Right ventricle myocardium superior (tissue), 1 donor: ENCODE measurements at places on chromosomes 1 and 21. TPM values are rescaled to one million over a fixed set of nuclear protein-coding genes. Genes with fewer than 3 reads are reported as not detected.

DNA sequence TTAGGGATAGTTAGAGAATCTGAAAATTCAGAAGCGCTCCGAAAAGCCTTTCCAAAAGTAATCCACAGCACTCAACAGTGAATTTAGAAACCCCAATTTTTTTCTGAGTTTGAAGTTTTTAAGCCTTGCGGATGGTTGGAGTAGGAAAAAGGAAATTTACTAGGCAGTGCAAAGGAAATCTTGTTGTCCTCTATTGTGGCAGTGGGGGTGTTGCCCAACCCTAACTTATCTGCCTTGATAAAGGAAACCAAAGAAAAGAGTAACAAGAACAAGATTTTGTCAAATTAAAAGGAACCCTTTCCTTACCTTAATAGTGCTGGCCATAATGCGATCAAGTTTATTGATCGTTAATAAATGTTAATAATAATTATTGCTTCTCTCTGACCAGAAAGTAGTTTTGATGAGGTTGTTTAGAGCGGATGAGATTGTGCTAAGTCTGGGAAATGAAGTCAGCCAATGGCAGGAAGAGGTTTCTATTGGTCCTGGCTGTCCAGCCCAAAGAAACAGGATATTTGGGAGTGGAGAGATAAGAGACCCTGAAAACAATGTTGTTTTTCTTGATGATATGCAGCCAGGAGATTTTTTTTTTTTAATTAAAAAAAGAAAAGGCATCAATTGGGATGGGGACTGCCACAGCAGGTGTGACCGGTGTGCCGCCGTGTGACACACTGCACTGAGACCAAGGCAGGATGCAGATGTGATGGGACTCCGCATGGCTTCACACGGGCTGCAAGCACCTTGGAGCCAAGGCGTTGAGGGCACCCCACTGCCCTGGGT, at the start of gene ERG:
Gene ERG (minus strand): TSS at position 421 of the 777 bp plus-strand sequence. CDS start 97 bp downstream, at position 324.
- peak; percentile 58 for DNase-seq

DNA sequence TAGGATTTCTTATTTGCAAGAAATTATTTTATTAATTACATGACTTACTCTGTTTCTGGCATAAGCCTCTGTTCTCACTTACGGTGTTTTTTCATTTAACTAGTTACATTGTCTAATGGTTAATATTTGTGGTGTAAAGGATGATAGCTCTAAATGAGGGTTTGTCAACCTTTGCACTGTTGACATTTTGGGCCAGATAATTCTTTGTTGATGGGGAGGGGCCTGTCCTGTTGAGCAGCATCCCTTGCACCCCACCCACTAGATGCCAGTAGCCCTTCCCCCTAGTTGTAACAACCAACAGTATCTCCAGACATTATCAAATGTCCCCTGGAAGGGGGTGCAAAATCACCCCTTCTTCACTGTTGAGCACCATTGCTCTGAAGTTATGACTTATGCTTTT, 83.6 kb upstream of the SLC44A3 start:
- DNase-seq = no peak

- no peak for DNase-seq
Measured at GRCh38 chr1:215156232-215156631, 73.7 kb downstream of the KCNK2 start.

DNA sequence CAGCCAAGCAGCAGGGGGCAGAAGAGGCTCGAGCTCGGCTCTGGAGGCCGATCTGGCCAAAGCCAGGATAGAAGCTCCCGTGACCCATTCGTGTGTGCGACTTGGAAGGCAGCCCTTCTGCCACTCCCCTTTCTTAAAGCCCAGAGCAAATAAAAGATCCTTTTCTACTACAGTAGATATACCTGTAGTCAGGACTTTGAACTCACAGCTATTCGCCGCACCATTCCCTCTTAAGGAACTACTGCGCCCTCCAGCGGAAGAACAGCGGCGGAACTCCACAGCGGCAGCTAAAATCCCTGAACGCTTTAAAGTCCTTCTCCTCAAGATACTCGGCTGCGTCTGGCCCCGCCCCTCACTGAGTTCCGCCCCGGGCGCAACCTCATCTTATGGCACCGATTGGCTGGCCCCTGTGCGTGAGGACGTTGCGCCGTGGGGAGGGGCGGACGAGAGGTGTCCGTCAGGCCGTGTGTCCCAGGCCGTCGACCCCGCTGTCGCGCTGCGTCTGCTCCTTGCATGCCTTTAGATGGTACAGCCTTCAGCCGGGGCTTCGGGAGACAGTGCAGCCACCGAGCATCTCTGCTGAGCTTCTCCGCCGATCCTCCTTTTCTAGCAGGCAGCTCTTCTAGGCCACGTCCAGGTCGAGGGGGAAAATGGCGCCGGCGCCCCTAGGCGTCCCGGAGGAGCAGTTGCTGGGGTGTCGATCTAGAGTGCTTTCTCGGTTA, at the start of gene LRIG2:
Gene LRIG2 (plus strand): TSS at position 442 of the 722 bp plus-strand sequence. CDS start 209 bp downstream, at position 651.
- DNase-seq = peak; percentile 100

DNA sequence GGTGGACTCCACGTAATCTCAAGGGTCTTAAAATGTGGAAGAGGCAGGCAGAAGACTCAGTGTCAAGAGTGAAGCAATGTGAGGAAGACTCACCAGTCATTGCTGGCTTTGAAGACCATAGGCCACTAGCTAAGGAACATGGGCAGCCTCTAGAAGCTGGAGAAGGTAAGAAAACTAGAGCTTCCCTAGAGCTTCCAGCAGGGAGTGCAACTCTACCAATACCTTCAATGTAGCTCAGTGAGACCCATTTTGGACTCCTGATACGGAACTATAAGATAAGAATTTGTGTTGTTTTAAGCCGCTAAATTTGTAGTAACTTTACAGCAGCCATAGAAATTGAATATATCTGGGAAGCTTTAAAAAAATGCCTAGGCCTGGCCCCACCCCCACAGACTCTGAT, 18.9 kb downstream of the METTL13 start:
- no peak for DNase-seq

DNA sequence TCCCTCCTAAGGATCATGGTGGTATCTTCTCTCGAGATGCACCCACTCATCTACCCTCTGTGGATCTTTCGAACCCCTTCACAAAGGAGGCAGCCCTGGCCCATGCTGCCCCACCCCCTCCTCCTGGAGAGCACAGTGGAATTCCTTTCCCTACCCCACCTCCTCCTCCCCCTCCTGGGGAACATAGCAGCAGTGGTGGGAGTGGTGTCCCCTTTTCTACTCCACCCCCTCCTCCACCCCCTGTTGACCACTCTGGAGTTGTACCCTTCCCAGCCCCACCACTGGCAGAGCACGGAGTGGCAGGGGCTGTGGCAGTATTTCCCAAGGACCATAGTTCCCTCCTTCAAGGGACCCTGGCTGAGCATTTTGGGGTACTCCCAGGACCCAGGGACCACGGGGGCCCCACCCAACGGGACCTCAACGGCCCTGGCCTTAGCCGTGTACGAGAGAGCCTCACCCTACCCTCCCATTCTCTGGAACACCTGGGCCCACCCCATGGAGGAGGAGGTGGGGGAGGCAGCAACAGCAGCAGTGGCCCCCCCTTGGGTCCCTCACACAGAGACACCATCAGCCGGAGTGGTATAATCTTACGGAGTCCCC, 14.5 kb upstream of the TARS2 start:
- no peak for DNase-seq

- DNase-seq = no peak
Measured at GRCh38 chr1:10237157-10237539, 26.8 kb downstream of the KIF1B start.

- DNase-seq = no peak
Measured at GRCh38 chr1:196690582-196690981, 38.7 kb downstream of the CFH start.

DNA sequence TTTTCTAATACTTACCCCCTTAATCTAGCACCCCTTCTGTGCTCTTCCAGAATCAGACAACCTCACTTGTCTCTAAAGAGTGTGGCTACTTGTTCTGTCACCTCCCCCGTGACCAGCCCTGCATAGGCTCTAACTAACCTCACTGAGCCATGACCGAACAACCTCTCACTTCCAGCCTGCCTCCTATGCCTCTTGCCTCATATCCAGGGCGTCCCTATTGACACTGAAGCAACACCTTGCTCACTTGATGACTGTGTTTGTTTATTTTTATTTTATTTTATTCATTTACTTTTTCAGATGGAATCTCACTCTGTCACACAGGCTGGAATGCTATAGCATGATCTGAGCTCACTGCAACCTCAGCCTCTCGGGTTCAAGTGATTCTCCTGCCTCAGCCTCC, 235.1 kb upstream of the B3GALT2 start:
- DNase-seq = no peak

- no peak for DNase-seq
Measured at GRCh38 chr21:32516756-32517649, 68.3 kb downstream of the TCP10L start.

DNA sequence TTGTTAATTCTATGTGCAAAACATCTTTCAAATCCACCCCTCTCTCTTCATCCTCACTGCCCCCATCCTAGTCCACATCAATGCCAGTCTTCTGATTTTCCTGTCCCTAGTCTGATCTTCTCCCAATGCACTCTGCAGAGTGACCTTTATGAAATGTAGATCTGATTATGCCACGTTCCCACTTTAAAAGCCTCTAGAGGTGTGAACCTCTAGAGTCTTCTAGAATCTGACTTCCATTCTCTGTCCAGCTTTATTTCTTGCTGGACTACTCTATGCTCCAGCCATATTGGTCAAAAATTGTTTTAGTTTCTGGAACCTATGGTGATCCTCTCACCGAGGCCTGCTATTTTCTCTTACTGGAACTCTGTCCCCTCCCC, 32.5 kb downstream of the ZNF648 start:
- no peak for DNase-seq

DNA sequence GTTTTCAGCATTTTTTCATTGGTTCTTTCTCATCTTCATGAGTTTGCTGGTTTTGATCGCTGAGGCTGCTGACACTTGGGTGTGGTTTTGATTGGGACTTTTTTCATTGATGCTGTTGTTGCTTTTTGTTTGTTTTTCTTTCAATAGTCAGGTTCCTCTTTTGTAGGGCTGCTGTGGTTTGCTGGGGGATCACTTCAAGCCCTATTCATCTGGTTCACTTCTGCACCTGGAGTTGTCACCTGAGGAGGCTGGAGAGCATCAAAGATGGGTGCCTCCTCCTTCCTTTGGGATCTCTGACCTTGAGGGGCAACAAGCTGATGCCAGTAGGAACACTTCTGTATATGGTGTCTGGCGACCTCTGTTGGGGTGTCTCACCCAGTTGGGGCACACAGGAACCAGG, 1279.9 kb upstream of the TMPRSS15 start:
- no peak for DNase-seq

- DNase-seq = no peak
Measured at GRCh38 chr1:93967306-93967705, 58.1 kb upstream of the GCLM start.

GRCh38 chr21:46347791-46348381, 23.9 kb downstream of the PCNT start:
- peak; percentile 80 for DNase-seq

DNA sequence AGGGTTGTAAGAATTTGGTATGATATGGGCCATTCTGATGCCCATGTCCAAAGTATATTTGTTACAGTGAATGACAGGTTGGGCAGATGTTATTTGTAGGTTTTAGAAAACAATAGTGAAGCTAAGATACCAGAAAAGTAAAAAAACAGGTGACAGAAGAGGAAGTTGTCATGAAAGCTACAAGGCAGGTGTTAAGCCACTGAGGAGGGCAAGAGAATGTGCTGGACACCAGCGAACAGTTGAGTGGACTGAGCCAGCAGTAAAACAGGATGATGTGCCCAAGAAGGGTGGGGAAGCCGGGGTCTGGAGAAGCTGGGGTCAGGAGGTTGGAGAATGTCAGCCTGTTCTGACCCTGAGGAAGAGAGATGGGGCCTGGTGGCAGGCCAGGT, 83.3 kb downstream of the DTL start:
- no peak for DNase-seq

GRCh38 chr1:145997718-145998023, 1.3 kb upstream of the TXNIP start:
- DNase-seq = no peak

KRTAP12-2 gene
- total RNA-seq = not detected

TFF2 gene
- total RNA-seq = not detected

DEPDC1 gene
- total RNA-seq = 0.56 TPM

ERG gene
- 17.8 TPM for total RNA-seq

ORC1 gene
- total RNA-seq = 0.22 TPM

EXTL1 gene
- 11.9 TPM for total RNA-seq

PGLYRP3 gene
- total RNA-seq = not detected

WRAP73 gene
- total RNA-seq = 10.0 TPM

RCAN1 gene
- 36.0 TPM for total RNA-seq
